Activated CD8-positive, alpha-beta T cell treated with anti-CD3 and anti-CD28 coated beads, Interleukin-2, amount 10 ng/mL, durations not matched to agents 7 days and 5 days (primary cell): ENCODE measurements at places on chromosomes 4 and X.
A peak's percentile ranks its signal among the peaks of the same experiment; 100 is the strongest.

GRCh38 chr4:105637408-105638176 is 70.9 kb downstream of the INTS12 start:
- H3K27me3 ChIP-seq = peaks cover 7% of the 10 kb centered on the region
- H3K27ac ChIP-seq = no peak overlapping the region
- no peak for DNase-seq
- H3K4me1 ChIP-seq = no peaks in the 10 kb centered on the region

- no peak overlapping the region for H3K27ac ChIP-seq
- no peaks in the 10 kb centered on the region for H3K27me3 ChIP-seq
- peaks cover 18% of the 10 kb centered on the region for H3K36me3 ChIP-seq
- no peak for DNase-seq
Observed at GRCh38 chr4:113555868-113556267, 205.7 kb downstream of the CAMK2D start.

GRCh38 chr4:156775813-156776212 is 195.8 kb downstream of the PDGFC start:
- H3K4me3 ChIP-seq = no peak overlapping the region
- no peak for DNase-seq
- H3K36me3 ChIP-seq = no peaks in the 10 kb centered on the region
- no peaks in the 10 kb centered on the region for H3K27me3 ChIP-seq
- H3K27ac ChIP-seq = no peak overlapping the region

DNA sequence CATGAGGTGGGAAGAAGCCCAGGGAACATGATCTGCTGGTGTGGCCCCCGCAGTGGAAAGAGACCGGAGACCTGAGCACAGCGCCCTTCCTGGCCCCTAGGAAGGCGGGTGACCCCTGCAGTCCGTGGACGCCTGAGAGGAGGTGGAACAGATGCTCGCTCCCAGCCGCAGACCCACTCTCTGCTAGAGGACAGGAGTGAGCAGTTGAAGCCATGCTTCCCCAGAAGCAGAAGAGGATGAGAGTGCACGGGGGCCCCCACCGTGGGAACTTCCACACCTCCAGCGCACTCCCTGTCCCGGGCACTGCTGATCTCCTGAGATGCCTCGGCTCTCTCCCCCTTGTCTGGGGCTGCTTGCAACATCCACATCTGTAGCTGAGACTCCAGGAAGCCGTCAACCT is 62.2 kb downstream of the GPR143 start:
- no peak overlapping the region for H3K27ac ChIP-seq
- H3K4me1 ChIP-seq = no peaks in the 10 kb centered on the region
- peaks cover 30% of the 10 kb centered on the region for H3K36me3 ChIP-seq
- DNase-seq = no peak

DNA sequence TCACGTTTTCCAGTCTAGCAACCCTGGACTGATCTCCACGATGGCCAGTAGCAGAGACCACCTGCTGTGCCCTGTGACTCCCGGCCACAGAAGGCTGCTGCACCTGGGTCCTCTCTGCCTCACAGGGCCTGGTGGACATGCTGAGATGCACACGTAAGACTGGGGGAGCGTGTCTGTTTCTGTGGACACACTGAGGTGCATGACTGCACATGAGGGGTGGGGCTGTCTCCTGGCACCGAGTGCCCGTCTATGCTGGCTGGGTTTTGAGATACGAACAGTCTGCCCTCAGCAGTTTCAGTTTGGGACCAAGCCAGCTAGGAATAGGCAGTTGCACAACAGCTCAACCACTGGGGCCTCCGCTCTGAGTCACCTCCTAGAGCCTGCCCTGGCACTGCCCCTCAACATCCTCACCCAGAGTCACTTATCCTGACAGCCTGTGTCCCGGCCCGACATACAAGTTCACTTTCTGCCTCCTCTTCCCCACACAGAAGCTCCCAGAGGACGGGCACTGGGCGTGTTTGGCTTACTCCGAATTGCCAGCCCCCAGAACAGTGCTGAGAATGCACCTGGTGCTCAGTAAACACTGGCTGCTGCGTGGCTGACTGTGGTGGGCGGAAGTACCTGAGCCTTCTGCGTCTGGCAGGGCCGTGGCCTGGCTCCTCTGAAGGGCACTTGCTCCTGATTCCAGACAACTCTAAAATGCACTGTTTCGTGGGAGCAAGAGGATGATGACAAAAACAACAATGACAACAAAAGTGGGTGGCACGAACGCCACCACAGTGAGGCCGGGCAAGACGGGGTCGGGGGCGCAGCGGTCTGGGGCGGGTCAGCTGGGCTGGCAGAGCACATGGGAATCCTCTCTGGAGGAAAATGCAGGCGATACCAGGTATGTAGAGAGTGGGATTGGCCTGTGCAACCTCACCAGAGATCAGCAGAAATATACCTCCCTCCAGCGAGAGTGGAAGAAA is 30.9 kb downstream of the RNF212 start:
- H3K36me3 ChIP-seq = no peaks in the 10 kb centered on the region
- no peak overlapping the region for H3K27ac ChIP-seq
- H3K27me3 ChIP-seq = no peaks in the 10 kb centered on the region
- no peaks in the 10 kb centered on the region for H3K4me1 ChIP-seq

DNA sequence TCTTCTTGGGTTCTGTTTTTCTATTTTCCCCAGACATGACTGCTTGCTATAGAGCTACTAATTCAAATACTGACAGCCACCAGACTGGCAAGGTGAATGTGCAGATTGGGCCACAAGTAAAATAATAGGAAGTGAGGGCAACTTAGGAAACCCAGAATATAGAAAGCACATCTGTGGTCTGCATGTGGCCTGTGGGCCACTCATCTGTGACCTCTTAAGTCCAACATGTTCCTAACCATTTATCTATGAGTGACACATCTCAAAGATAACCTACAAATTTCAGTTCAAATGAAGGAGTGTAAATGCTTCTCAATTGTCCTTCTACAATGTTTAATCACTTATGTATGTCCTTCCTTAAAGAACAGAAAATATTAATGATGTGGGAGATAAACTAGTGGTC is 128.9 kb downstream of the REELD1 start:
- H3K4me3 ChIP-seq = no peak overlapping the region
- H3K27ac ChIP-seq = no peak overlapping the region
- H3K36me3 ChIP-seq = no peaks in the 10 kb centered on the region
- no peak for DNase-seq
- H3K4me1 ChIP-seq = peaks cover 11% of the 10 kb centered on the region

DNA sequence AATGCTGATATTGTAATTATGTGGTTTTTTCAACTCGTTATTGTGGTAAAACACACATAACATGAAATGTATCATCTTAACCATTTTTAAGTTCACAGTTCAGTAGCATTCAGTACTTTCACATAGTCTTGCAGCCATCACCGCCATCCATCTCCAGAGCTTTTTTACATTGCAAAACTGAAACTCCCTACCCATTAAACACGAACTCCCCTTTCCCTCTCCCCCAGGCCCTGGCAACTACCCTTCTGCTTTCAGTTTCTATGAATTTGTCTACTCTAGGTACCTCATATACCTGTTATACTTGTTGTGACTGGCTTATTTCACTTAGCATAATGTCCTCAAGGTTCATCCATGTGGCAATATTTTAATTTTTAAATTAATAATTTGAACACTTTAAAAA is 380.6 kb downstream of the MAPK10 start:
- no peaks in the 10 kb centered on the region for H3K36me3 ChIP-seq
- H3K4me1 ChIP-seq = no peaks in the 10 kb centered on the region
- H3K4me3 ChIP-seq = no peak overlapping the region
- no peaks in the 10 kb centered on the region for H3K27me3 ChIP-seq
- DNase-seq = no peak

GRCh38 chr4:47538111-47538824 is 53.2 kb downstream of the ATP10D start:
- H3K4me3 ChIP-seq = no peak overlapping the region
- no peaks in the 10 kb centered on the region for H3K27me3 ChIP-seq
- no peak overlapping the region for H3K27ac ChIP-seq
- peaks cover 33% of the 10 kb centered on the region for H3K4me1 ChIP-seq
- no peak for DNase-seq
- H3K36me3 ChIP-seq = peaks cover 43% of the 10 kb centered on the region

- DNase-seq = no peak
- H3K27me3 ChIP-seq = no peaks in the 10 kb centered on the region
- no peaks in the 10 kb centered on the region for H3K36me3 ChIP-seq
Observed at GRCh38 chrX:13483773-13484172, 85.6 kb upstream of the EGFL6 start.

- peak; percentile 27 for DNase-seq
- H3K4me1 ChIP-seq = no peaks in the 10 kb centered on the region
- no peaks in the 10 kb centered on the region for H3K36me3 ChIP-seq
- no peak overlapping the region for H3K4me3 ChIP-seq
- H3K27me3 ChIP-seq = peaks cover 14% of the 10 kb centered on the region
Observed at GRCh38 chr4:121656269-121656641, 40.5 kb downstream of the ANXA5 start.

- no peaks in the 10 kb centered on the region for H3K27me3 ChIP-seq
- H3K4me1 ChIP-seq = no peaks in the 10 kb centered on the region
- no peak overlapping the region for H3K4me3 ChIP-seq
- no peak for DNase-seq
Observed at GRCh38 chrX:30183554-30183953, 31.8 kb upstream of the MAGEB2 start.

- no peaks in the 10 kb centered on the region for H3K36me3 ChIP-seq
- no peak overlapping the region for H3K27ac ChIP-seq
- DNase-seq = no peak
- no peaks in the 10 kb centered on the region for H3K27me3 ChIP-seq
- H3K4me1 ChIP-seq = no peaks in the 10 kb centered on the region
Observed at GRCh38 chr4:65999518-65999871, 329.2 kb upstream of the EPHA5 start.

- H3K27me3 ChIP-seq = no peaks in the 10 kb centered on the region
- no peak for DNase-seq
- H3K4me3 ChIP-seq = no peak overlapping the region
Observed at GRCh38 chrX:149221230-149221629, 283.9 kb downstream of the IDS start.

DNA sequence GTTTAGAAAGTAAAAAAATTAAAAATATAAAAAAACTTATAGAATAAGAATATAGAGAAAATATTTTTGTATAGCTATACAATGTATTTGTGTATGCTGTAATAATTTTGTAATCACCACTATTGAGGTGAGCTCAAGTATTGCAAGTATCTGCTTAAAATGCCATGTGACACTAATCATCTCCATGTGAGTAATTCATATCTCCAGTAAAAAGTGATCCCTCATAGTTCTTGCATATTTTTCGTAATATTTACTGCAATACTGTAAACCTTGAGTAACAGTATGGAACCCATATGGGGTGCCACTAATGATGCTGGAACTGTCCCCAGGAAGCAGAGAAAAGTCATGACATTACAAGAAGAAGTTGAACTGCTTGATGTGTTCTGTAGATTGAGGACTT is 43.2 kb upstream of the HUWE1 start:
- no peaks in the 10 kb centered on the region for H3K36me3 ChIP-seq
- peaks cover 32% of the 10 kb centered on the region for H3K4me1 ChIP-seq
- no peak for DNase-seq
- H3K27ac ChIP-seq = no peak overlapping the region
- H3K4me3 ChIP-seq = no peak overlapping the region
- no peaks in the 10 kb centered on the region for H3K27me3 ChIP-seq

GRCh38 chrX:149639568-149639967 is 8.0 kb upstream of the TMEM185A start:
- no peaks in the 10 kb centered on the region for H3K4me1 ChIP-seq
- no peaks in the 10 kb centered on the region for H3K36me3 ChIP-seq
- peaks cover 2% of the 10 kb centered on the region for H3K27me3 ChIP-seq

- peaks cover 2% of the 10 kb centered on the region for H3K36me3 ChIP-seq
- H3K4me3 ChIP-seq = no peak overlapping the region
- peaks cover 2% of the 10 kb centered on the region for H3K4me1 ChIP-seq
- no peak for DNase-seq
- H3K27me3 ChIP-seq = no peaks in the 10 kb centered on the region
- H3K27ac ChIP-seq = no peak overlapping the region
Observed at GRCh38 chr4:183636503-183636902, 22.5 kb downstream of the RWDD4 start.

DNA sequence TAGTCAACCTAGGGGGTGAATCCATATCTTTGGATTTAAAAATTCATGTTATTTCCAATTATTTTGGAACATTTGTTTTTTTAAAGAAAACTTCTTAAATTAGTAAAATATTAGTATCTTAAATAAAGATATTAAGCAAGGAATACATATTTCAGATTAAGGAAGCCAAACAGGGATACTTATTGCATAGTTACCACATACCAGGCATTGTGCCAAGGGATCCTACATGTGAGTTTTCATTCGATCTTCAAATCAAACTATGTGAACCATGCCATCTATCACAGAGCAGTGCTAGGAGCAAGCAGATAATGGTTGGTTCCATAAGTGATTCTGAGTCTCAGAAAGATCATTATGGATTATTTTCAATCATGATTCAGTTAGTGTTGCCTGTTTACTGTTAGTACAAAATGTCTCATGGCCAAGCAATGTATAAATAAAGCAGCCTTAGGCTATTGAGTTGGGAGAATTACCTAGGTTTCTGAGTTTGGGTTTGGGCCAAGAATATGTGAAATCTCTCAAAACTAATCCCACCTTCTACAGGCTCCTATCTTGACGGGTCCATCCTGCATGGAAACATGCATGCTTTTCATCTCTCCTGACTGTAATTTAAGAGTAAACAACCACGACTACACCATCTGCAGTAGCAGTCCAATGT is 176.7 kb downstream of the NPFFR2 start:
- no peak for DNase-seq
- H3K27me3 ChIP-seq = no peaks in the 10 kb centered on the region
- no peaks in the 10 kb centered on the region for H3K36me3 ChIP-seq
- H3K27ac ChIP-seq = no peak overlapping the region
- no peaks in the 10 kb centered on the region for H3K4me1 ChIP-seq
- H3K4me3 ChIP-seq = no peak overlapping the region

DNA sequence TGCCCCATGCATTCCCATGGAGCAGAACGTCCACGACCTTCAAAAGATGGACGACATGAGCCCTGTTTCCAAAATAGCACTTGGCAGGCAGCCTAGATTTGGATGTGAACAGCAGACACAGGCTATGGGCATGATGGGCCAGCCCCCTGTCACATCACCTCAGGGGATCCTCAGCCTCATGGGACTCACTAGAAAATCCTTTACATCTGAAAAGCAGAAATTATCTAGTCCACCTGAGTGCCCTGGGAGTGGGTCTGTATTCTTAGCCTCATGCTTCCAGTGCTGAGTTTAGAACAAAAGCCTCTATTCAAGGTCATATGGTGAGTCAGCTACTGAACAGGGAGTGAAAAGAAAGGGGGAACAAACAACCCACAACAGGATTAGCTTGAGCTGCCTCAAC is 35.8 kb downstream of the GRIA3 start:
- H3K27me3 ChIP-seq = no peaks in the 10 kb centered on the region
- H3K36me3 ChIP-seq = no peaks in the 10 kb centered on the region
- H3K4me1 ChIP-seq = no peaks in the 10 kb centered on the region
- DNase-seq = no peak
- H3K4me3 ChIP-seq = no peak overlapping the region

GRCh38 chr4:83358410-83358809 is 23.8 kb upstream of the HPSE start:
- peaks cover 10% of the 10 kb centered on the region for H3K4me1 ChIP-seq
- H3K27me3 ChIP-seq = no peaks in the 10 kb centered on the region
- no peak overlapping the region for H3K27ac ChIP-seq

DNA sequence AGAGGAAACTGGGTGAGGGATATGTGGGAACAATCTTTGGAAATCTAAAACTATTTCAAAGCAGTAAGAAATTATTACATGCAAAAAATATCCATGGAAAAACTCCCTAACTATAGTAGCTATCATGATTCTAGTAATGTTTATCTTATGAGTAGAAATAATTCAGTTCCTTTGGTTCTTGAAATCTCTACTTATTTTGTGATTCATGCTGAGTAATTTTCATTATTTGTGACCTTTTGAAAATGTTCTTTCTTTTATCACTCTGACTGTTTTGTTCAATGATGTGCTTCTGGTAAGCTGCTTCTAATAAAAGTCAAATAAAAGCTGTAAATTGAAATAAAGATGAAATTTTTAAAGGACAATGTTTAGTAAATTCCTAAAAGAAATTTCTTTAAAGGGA is 40.4 kb upstream of the MAGEB10 start:
- DNase-seq = no peak
- H3K4me3 ChIP-seq = no peak overlapping the region
- no peaks in the 10 kb centered on the region for H3K27me3 ChIP-seq
- no peaks in the 10 kb centered on the region for H3K36me3 ChIP-seq
